ENCODE measurements at places on chromosomes 16 and 17.

- no peak for DNase-seq
Measured at GRCh38 chr17:28507567-28508203, 1.5 kb downstream of the FOXN1 start.

GRCh38 chr16:14562691-14563491 is 67.2 kb downstream of the PARN start:
- no peak for DNase-seq

DNA sequence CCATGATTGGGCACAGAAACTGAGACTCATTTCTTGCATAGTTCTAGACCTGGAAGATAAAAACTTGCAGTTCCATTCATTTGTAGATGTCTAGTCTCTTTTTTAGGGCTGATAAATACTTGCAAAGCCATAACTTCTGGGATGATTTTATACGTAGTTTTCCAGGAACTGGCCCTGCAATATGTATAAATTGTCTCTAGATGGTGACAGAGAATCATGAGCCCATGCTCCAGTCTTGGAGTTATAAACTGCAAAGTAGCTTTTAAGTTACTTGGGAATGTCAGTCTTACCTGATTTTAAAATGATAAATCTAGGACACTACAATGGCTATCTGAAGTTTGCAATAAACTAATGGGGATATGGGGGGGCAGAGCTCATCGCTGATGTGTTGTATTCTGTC is 3.0 kb upstream of the ADAMTS18 start:
- DNase-seq = no peak

GRCh38 chr17:3690094-3690715 is 5.8 kb downstream of the P2RX5 start:
- no peak for DNase-seq

- DNase-seq = no peak
Measured at GRCh38 chr17:80561541-80562114, 17.0 kb downstream of the RPTOR start.

GRCh38 chr16:68364561-68364998 is 53.8 kb downstream of the PRMT7 start:
- no peak for DNase-seq

GRCh38 chr17:47999582-47999981 is 28.7 kb downstream of the CDK5RAP3 start:
- no peak for DNase-seq

DNA sequence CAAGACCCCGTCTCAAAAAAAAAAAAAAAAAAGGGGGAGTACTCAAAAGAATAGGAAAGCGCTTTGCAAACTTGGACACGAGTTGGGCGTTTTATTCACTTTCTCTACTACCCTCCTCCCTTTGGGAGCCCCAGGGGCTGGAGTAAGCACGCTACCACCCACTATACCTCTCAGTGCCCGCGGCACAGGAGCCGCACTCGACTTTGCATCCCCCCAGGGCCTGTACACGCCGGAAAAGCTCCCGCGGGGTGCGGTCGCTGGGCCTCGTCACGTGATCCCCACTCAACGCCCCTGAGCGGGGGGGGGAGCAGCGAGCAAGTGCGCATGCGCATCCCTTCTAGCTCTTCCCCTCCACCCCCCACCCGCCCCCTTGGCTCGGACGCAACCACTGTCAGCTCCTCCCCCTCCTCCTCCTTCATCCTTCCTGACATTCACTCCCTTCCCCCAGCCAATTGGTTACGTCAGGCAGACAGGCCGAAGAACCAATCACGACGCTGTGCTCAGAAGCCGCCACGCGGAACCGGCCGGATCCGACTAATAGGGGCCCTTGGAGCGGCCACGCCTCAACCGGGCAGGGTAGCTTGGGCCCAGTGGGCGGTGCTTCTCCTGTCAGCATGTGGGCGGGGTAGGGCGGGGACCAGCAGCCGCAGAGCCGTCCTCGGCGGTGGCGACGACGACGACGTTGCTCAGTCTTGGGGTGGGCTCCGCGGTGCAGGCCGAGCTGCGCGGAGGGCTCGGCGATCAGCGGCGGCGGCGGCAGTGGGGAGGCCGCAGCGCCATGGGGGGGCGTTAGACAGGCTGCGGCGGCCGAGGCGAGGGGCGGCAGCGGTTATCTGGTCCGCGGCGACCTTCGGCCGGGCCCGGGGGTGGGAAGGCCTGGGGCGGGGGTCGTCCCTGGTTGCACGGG is at the start of gene HAPSTR1:
TSS of gene HAPSTR1 (plus strand) at position 685 of the 907 bp plus-strand sequence. CDS start 401 bp downstream, outside the sequence.
- peak; percentile 98 for DNase-seq

All from stimulated activated naive CD8-positive, alpha-beta T cell treated with anti-CD3 and anti-CD28 coated beads, Interleukin-15, amount 100 ng/mL, for 72 hours (primary cell).